Activated T-cell treated with anti-CD3 and anti-CD28 coated beads for 24 hours (primary cell): ENCODE measurements at places on chromosomes 5 and 9.

- DNase-seq = peak; percentile 69
Measured at GRCh38 chr5:141512390-141512910, 23.6 kb downstream of the PCDHGC5 start.

- DNase-seq = no peak
Measured at GRCh38 chr5:64814073-64814472, 45.3 kb downstream of the CWC27 start.

DNA sequence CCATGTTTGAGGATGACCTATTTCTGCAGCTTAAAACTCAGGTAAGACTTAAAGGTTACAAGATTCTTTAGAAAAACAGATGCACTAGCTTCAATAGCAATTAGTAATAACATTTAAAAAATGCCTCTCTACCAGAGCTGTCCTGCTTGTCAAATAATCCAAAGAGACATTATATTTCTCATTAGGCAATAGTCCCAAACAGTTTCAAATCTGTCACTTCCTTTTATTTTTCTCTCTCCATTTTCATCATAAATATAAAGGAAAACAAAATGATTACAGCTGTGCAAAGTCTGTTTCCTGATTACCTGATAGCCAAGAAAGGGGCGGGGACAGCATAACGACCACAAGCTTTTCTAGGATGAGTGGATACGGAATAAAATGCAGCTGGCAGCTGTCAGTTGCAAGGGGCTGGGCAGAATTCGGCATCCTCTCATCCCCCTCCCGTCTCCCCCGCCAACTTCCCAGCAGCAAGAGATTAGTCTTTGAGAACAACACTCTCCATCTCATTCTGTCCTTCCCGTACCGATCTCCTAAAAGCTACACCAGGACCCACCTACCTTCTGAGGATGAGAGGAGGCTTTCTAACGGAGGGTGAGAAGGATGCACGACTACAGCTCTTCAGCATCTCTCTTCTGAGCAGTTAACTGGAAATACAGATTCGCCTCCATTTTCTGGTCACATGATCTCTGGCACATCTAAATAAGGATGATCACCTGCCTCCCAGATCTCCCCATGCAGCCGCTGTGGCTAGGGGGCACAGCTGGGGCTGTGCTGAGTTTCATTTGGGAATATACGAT lies 72.5 kb upstream of the PCA3 start:
- DNase-seq = no peak

- no peak for DNase-seq
Measured at GRCh38 chr5:167945542-167946384, 345.7 kb upstream of the WWC1 start.

GRCh38 chr5:133363807-133364587 lies 248.3 kb downstream of the FSTL4 start:
- no peak for DNase-seq

- no peak for DNase-seq
Measured at GRCh38 chr9:121483049-121483448, 16.6 kb downstream of the GGTA1 start.

DNA sequence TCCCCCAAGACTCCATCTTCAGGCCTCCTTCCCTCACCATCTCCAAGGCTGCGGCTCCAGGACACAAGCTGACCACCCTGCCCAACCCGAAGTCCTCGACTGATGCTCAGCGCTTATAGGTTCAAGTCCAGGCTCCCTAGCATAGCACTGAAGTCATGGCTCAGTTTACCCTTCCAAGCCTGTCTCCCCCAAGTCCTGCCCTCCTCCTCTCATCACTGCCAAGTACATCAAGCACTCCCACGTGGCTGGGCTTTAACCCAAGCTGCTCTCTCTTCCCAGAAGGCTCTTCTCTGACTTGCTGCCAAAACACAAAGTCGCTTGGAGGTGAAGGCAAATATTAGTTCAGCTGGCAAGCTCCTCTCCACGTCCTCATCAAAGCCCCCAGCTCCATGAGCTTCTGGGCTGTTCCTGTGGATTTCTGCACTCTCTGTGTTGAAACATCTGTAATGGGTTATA lies 22.1 kb upstream of the MARCHF6 start:
- DNase-seq = no peak

DNA sequence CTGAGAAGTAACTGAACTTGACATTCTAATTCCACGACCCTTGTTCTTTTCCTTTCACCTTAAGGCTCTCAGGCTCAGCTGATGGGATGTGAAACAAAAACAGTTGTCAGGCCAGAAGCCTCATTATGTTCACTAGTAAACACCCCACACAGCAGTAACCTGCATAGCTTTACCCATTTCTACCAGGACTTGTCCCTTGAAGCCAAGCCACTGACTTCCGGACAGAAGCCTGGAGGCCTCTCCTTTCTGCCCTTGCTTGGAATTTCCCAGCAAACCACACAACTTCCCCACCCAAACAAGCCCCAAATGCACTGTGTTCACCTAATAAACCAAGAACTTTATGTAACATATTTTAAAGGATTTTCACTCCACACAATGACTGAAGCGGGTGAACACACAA lies 19.6 kb downstream of the PRUNE2 start:
- no peak for DNase-seq

DNA sequence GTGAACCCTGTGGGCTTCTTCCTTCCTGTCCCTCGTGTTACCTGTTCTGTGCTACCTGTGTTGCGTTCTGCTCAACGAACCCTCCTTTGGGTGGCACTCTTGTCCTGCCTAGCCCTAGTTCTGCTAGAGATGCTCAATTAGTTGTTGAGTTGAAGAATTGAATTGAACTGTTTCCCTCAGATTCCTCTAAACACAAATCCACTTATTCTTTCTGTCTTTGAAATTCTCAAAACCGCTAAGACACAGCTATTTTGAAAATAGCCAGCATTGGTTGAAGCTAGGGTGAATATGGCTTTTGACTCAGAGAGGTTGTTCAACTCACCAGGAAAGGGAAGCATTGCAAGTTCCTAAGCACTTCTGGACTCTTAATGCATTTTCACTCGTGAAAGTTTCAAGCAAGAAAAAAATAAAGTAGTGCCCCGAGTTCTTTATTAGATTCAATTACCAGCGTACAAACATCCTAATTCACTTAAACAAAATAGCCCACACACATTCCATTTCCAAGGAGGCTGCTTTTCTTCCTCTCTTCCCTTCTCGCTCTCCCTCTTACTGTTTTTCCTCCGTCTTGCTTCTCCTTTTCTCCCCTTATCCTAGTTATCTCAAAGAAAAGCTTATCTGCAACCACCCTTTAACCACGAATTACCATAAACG lies 642 bp upstream of the ITGA1 start:
- no peak for DNase-seq

- DNase-seq = no peak
Measured at GRCh38 chr5:138949988-138950387, 74.9 kb upstream of the LRRTM2 start.

DNA sequence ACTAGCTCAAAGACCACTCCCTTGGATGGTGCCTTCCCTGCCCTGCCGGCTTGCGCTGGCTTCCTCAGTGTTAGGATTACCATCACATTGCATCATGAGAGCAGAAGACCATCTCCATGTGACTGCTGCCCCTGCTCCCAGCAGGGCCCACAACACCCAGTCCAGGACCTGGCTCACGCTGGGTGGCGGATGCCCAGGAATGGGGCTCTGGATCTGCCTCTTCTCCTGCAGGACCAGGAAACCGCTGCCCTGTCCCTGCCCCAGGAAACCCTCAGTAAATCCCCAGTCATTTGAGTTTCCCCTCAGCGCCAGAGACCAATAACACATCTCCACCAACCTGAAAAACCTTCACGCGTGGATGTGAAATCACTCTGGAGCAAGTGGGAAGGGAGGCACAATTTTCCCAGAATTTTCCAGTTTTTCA lies 3.3 kb upstream of the RNF44 start:
- no peak for DNase-seq

DNA sequence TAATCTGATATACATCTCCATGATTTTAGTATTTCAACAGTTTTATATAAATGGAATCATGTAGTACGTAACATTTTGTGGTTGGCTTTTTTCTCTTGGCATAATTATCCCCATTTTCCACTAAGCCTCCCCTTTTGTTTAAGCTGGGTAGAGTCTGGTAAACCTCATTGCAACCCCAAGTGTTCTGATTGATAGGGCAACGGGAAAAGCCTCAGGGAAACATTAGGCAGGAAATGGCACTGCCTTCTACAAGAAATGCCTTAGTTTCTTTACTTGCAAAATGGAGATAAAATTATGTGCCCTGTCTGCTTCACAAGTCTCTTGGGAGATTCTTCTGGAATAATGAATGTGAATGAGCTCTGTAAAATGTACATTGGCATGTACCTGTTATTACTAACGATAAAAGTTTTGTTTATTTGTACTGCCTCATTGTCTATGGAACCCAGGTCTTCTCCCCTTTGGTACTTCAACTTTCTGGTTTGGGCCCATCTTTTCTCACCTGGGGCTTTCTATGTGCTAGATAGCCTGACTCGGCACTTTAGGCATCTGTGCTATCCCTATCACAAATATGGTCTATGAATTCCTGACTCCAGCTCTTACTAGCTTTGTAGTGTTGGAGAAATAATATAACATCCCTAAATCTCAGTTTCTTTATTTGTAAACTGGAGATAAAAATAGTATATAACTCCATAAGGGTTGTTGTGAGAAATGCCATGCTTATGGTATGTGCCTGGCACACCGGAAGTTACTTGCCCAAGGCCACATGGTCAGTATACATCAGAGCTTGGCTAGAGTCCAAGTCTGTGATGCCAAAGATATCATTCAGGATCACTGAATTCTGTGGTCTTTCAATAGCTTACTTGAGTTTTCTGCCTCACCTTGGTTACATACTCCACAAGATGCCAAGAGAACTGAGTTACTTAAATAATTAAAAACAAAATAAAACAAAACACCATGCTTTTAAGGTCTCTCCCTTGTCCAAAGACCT lies 48.2 kb upstream of the ZNF169 start:
- DNase-seq = no peak

DNA sequence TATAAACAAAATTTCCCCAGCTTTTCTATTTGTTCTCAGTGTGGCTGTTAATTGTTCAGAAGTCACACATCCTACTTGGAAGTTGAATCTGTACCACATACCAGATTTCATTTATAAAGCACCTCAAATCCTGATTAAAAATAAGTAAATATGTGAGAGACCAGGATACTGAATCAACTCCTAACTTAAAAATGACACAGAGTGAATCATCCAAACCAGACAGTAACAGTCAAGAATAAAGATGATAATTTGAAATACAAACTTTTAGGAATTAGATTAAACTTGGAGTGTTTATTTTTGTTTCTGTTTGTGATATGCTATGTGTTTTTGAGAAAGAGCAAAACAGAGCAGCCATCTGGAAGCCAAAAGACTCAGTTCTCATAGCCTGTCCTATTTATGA lies 633.2 kb upstream of the RORB start:
- DNase-seq = no peak

DNA sequence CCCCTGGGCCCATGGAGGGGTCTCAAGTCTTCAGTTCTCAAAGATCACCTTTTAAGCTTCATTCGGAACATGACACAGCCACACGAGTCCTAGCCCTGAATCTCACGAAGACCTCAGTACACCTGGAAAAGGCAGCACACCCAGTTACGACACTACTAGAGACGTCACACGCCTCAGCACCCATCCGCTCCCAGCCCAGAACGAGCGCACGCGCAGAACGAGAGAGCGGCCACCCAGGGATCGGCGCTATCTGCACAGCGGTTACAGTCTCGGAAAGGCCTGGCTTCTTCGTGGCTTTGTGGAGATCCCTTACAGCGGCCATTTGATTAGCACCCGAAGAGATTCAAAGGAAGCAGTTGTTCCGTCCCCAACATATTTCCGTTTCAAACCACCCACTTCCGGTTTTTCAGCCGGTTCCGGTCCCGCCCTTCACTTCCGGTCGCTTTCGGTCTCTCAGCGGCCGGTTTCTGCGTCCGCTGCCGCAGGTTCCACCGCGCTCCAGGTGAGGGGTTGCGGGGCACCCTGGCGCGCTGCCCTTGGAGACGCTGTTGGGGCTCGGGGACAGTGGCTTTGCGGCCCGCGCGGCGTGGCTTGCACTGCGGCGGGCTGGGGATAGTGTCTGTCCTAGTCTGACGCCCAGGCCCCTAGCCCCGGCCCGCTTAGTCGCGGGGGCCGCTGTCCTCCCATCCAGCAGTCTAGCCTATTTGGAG lies at the start of gene UBLCP1:
UBLCP1 (plus strand) TSS at position 432 of the 710 bp plus-strand sequence. CDS start 5,626 bp downstream, outside the sequence.
- DNase-seq = peak; percentile 75

DNA sequence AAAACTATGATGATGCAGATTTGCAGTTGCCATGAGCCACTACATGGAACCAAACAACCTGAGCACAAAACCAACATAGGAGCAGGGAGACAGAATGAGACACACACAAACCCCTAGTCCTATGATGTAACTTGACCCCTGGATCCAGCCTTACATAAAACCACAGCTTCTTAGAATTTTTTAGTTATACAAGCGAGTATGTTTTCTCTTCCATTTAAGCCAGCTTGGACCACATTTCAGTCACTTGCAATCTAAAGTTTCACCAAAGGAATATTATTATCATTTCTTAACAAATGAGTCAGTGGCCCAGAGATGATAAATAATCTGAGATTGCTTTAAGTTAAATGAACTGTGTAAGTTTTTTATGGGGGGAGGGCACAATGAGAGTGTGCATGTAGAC lies 6.8 kb downstream of the SPOCK1 start:
- no peak for DNase-seq

DNA sequence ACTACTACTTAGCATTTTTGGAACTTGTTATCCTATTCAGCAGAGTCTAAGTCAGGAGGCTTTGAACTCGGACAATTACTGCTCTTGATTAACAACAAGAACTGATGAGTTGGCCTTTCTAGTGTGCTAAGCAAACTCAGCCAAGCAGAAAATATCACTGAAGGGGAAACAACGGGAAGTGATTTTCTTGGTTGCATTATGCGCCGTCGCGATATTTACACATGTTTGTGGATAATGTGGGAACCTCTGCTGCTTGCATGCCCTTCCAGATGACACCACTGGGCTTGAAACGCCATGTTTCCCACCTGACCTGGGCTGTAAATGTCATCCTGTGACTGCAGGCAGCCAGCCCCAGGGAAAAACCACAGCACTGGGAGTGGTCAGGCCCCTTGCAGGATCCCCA lies 205.5 kb downstream of the PAX5 start:
- no peak for DNase-seq

DNA sequence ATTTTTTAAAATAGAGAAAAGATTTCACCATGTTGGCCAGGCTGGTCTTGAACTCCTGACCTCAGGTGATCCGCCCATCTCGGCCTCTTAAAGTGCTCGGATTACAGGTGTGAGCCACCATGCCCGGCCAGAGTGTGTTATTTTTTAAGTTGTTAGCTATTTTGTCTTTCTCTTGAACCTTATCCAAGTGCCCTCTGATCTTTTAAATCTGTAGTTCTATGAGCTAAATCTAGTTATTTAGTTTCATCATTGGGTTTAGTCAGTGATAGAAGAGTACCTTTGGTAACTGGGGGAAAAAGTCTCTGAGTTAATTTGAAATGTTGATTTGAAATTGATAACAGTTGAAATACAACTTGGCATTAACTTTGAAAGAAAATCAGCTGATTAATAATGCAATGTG lies 88.3 kb downstream of the NNT start:
- no peak for DNase-seq
